ENCODE measurements at places on chromosomes 5 and 9.

DNA sequence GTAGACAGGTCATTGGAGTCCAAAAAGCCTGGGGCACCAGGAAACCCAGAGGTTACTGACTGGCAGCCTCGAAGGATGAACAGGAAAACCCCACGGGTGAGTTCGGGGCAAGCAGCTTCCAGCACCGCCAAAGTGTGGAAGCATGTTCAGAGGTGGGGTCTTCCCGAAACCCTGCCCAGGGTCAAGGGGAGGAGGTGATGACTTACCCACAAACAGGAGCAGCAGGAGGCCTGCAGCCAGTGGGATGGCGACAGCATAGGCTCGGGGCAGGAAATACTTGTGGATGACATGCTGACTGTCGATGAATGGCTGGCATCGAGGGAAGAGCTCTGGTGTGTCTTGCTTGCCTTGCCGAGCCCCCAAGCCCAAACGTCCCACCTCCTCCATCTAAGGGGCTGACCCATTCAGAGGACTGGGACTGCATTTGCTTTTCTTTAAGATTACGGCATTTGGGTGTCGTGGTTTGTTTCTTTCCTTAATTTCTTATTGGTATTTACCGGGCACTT is 1.3 kb downstream of the DPM2 start:
- no peak for DNase-seq

GRCh38 chr9:127585161-127585819 is 26.8 kb upstream of the STXBP1 start:
- DNase-seq = no peak

- no peak for DNase-seq
These were observed 193.9 kb downstream of the ADCY2 start for GRCh38 chr5:7589800-7590199.

GRCh38 chr5:54703565-54704255 is 186.2 kb downstream of the SNX18 start:
- no peak for DNase-seq

DNA sequence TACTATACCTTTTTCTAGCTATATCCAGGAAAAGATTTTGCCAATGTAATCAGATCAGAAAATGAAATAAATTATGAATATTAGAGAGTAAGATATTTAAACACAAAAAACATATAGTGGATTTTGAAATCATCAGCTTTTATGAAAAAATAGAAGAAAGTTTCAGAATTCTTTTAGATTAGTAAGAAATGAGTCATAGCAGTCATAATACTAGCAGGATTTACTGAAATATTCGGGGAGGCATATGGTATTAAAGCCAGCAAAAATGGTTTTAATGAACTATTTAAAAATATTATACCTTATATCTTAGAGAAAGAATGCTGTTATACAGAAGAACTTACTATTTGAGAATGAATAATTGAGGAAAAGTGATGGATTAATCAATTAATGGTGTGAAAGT is 303.6 kb upstream of the NUDT12 start:
- DNase-seq = no peak

GRCh38 chr5:149779124-149779465 is 49.0 kb downstream of the PPARGC1B start:
- DNase-seq = no peak

DNA sequence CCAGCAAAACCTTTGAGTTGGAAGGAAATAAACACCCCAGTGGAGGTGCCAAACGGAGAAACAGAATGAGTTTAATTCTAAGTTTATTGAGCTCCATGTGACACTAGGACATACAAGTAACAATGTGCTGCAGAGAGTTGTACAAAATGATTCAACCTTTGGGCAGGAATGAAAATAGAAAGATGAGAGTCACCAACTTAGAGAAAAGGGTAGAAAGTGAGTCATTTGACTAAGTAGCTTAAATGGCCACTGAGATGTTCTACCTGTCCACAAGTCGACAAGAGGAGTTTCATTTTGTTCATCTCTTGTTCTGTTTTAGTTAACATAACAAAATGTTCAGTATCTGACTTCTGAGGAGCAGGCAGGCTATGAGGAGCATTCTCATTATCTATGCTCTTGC is 284.7 kb downstream of the NR2F1-AS1 start:
- no peak for DNase-seq

- DNase-seq = no peak
These were observed 4.6 kb downstream of the FLT4 start for GRCh38 chr5:180644825-180645273.

DNA sequence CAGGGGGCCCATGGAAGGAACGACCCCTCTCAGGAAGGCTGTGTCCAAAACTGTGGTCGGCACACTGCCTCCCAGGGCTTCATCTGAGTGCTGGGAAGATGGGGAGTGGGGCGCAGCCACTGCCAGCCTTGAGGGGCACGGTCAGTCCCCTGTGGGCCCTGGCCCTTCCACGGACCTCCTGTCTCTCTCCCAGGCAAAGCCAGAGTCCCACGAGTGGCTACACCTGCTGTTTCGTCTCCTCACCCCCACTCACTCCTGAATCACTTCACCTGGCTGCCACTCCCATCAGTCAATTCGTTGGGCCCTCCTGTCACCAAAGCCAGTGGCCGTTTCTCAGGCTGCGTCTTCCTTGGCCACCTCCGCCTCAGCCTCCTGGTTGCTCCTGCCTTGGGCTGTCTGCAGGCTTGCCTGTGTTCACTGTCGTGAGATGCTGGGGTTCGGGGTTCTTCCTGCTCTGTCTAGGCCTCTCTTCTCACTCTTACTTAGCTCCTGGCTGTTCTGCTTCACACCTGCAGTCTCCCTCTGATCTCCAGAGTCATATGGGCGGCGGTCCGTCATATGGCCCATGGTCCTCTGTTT is 58.8 kb upstream of the RNF130 start:
- no peak for DNase-seq

DNA sequence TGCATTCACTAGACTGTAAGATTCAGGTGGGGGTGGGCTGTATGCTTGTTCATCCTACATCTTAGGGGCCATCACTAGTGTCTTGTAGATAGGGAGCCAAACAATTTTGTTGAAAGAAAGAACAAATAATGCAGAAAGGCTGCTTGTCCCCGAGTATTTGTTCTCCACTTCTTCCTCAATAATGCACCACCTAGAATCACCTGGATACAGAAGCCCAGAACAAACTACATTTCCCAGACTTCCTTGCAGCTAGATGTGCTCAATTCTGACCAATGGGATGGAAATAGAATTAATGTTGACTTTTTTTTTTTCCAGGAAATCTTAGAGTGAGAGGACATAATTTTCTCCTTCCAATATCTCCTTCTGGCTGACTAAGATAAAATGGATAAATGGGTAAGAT is 38.9 kb upstream of the TNFSF8 start:
- no peak for DNase-seq

GRCh38 chr5:181181650-181182565 is 23.1 kb downstream of the TRIM7 start:
- DNase-seq = no peak

DNA sequence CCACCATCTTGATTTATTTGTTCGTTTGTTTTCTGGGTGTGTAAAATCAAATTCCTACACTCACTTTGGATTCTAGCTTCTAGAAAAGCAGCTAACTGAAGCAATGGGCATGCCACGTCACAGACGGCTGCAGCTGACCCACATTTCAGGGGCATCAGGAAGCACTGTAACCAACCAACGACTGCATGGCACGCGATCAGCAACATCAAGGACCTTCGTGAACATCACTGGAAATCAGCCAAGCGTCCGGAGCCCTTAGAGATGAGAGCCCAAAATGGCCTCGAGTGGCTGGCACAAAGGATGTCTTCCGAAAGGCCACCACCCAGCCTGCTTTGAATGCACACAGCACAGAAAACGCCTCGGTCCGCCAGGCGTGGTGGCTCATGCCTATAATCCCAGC is 191.1 kb downstream of the OLFM1 start:
- DNase-seq = no peak

- no peak for DNase-seq
These were observed 47.2 kb downstream of the SECISBP2 start for GRCh38 chr9:89365532-89365912.

- peak; percentile 11 for DNase-seq
These were observed 56.8 kb downstream of the TRIO start for GRCh38 chr5:14199902-14200301.

- DNase-seq = no peak
These were observed 726.4 kb upstream of the GRAMD2B start for GRCh38 chr5:125696762-125697161.

DNA sequence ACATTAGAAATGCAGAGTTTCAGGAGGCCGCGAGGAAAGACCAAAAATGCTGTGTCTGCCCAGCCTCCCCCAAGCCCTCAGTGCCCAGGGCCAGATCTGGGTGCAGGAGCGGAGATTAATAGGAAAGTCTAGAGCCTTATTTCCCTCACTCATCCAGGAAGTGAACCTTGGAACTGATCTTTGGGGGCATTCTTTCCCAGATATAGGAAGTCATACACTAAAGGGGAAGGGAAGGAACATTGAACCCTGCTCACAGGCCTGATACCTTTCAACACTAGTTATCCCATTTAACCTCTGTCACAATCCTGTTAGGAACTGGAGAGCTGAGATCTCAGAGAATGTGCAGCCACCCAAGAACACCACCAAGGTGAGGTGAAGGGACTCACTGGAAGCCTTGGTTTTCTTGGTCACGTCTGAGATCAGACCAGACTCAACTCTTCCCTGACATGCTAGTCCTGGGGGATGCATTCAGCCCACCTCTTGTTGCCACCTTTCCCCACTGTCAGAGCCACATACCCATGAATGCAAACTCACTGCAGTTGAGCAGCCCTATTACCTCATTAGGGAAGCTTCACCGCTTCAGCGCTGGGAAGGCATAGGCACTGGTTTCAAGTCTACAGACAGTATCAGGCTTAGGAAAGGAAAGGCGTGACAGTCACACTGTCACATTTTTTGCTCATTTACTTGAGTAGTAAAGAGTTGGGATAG is 95.0 kb downstream of the KIAA1958 start:
- peak; percentile 63 for DNase-seq

- no peak for DNase-seq
These were observed 1416.0 kb downstream of the EFNA5 start for GRCh38 chr5:106254784-106255183.

DNA sequence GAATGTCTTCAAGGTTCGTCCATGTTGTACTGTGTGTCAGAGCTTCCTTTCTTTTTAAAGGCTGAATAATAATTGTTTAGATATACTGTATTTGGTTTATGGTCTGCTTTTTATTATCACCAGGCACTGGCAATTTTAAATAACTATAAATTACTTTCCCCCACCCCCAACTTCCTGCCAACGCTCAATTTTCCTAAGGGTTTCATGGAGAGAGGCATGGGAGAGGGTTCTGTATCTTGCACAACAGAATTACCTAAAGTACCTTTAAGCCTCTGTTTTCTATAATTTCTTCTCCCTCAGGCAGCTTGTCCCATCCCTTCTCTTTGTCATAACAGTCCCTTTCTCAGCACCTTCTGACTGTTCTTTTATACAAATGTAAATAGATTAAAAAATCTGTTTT is 10.4 kb downstream of the PSAT1 start:
- DNase-seq = no peak

- DNase-seq = no peak
These were observed 169.4 kb upstream of the TMEM161B start for GRCh38 chr5:88438006-88438405.

DNA sequence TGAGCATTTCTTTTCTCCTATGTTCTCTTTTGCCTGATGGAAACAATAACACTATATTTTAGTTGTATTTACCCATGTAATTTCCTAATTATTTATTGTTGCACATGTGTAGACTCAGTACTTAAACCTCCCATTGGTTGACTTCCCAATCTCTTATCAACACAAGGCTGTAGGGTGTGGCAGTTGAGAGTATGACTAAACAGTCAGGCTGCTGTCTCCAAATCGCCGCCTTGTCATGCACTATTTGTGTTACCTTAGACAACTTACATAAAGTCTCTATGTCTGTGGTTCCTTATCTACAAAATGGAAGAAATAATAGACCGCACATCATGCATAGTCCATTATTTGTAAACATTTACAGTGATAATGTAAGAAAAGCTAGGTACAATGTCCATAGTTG is 68.9 kb upstream of the EFNA5 start:
- no peak for DNase-seq

- DNase-seq = no peak
These were observed 64.0 kb upstream of the RANBP6 start for GRCh38 chr9:6079386-6079785.

- DNase-seq = no peak
These were observed 57.3 kb downstream of the DAPK1 start for GRCh38 chr9:87554976-87555375.

GRCh38 chr5:112682621-112683061 is 55.0 kb upstream of the APC start:
- DNase-seq = no peak

- DNase-seq = no peak
These were observed 123.4 kb downstream of the ARL15 start for GRCh38 chr5:54186912-54187445.

DNA sequence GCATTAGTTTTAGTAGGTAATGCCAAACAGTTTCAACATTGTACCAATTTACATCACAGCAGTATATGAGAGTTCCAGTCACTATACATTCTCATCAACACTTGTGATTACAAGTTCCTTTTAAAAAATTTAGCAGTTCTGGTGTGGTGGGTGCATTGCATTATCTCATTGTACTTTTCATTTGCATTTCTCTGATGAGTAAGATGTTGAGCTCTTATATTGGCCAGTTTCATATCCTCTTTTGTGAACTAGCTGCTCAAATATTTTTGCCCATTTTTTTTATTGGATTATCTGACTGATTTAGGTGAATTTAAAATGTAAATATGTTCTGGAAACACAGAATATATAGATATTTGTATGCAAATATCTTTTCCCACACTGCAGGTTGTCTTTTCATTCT is 160.9 kb upstream of the NR3C1 start:
- no peak for DNase-seq

Data from NCI-H82 (cell line).